ENCODE measurements at places on chromosomes 1 and 21.

DNA sequence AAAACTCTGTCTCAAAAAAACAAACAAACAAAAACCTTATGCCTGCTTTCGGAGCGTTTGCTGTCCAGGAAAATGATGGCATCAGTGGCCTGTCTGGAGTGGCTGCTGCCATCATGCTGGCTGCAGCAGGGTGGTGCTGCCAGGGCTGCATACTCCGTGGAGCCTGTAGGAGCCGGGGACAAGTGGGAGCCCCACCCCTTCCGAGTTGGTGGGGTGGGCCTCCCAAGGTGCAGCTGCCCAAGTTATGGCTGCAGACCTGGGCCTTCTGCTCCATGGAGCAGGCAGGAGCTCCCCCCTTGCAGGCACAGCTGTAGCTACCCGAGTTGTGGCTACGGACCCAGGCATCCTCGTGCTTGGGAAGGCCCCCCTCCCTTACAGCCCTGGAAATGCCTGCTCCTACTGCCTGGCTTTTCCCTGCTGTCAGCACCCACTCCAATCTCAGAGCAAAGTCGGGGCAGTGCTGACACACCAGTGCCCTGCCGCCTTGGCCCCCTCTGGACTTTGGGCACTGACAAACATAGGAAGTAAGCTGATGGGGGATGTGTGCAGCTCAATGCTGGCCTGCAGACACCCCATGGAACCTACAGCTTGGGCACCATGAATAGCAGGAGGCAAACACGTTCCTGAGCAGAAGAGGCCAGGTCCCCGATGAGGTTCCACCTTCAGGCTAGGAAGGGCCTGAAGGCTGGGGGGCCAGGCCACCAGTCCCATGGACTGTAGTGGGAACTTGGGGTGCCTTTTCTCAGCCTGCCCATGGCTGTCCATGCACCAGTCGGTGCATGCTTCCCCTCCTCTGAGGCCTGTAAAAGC is 60.4 kb downstream of the CC2D1B start:
- no peak for DNase-seq

- DNase-seq = no peak
These were observed 83.7 kb downstream of the TNFSF18 start for GRCh38 chr1:172966844-172967540.

- DNase-seq = no peak
These were observed 174.9 kb downstream of the DPYD start for GRCh38 chr1:97745912-97746311.

DNA sequence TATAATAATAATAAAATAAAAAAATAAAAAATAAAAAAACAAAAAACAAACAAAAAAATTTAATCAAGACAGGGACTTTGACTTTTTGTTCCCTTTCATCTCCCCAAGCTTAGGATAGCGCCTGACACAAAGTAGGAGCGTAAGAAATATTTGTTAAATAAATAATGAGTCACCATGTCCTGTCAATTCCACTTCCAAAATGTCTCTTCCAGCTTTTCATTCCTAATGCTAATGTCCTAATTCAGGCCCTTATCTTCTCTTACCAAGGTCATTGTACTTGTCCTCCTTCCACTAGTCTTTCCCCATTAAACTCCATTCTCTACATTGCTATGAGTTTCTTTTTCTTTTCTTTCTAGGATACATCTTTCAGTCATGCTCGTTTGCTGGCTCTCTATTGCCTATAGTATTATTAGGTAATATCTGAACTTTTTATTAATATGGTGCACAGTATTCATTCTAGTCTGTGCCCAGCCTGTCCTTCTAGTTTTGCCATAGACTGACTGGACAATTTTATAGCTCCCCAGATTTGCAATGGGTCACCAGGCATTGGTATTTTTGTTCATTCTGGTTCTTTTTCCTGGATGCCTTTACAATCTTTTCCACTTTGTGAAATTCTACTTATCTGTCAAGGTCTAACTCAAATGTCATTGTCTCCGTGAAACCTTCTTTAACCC is 11.4 kb downstream of the NEXN start:
- no peak for DNase-seq

DNA sequence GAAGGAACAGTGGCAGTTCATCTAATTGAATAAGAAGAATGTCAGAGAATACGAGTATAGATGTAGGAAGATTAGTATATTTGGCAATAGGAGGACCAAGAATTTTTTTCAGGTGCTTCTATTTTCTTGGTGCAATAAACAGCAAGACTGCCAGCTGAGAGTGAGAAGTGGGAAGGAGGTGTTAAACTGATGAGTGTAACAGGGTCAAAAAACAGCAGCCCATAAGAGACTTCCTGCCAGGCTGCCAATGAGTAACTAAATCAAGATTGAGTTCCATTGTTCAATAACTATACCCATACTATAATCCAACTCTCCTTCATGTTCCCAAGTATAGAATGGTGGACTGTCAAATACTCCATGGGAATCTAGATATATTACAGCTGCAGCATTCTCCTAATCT is 28.7 kb downstream of the LYST start:
- no peak for DNase-seq

DNA sequence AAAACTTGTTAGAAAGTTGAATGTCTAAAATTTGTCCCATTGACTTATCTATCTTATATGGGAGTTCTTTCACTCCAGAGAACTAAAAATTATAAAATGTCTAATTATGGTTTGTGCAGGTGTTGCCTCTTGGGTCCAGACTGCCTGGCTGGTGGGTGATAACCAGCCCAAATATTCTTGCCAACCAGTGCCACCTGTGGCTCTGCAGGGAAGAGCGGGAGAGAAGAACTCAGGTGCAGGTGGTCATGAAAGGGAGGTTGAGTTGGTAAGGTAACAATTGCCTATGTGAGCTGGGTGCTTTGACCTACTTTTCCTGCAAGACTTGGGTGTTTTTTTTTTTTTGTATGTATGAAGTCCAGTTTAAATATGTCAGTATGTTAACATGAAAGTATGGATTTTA is 10.2 kb downstream of the RPS6KC1 start:
- DNase-seq = no peak

- no peak for DNase-seq
These were observed 20.2 kb downstream of the RIIAD1 start for GRCh38 chr1:151741516-151741915.

GRCh38 chr1:25486602-25487001 is 55.9 kb downstream of the MACO1 start:
- DNase-seq = no peak

- DNase-seq = no peak
These were observed 3.8 kb downstream of the LMX1A start for GRCh38 chr1:165352442-165353293.

DNA sequence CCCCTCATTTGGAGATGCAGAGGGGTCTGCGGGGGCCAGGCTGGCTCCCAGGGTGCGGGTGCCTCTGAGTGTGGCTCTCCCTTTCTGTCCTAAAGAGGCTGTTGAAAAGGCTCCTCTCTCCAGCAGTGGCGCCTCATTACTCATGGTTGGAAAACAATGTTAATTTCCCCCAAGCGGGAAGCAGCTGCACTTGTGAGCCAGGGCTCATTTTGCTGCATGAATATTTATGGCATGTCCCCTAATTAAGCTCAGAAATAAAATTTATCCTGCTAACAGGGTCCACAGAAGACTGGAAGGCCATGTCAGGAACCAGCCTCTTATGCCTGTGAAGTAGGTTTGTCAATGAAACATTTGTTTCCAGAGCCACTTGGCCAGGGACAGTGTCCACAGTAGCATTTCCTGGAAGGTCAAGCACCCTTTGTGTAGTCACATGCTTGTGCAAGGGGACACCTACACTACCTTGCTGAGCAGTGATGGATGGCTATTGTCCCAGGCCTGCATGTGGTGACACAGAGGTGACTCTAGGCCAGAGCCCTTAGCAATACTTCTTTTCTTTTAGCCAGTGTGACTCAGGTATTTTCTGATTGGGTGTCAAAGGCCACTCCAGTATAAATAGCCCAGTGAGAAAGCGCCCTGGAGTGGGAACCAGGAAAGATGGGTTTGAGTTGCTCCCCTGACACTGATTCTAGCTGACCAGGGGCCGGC is 259.0 kb downstream of the FOXD2 start:
- no peak for DNase-seq

DNA sequence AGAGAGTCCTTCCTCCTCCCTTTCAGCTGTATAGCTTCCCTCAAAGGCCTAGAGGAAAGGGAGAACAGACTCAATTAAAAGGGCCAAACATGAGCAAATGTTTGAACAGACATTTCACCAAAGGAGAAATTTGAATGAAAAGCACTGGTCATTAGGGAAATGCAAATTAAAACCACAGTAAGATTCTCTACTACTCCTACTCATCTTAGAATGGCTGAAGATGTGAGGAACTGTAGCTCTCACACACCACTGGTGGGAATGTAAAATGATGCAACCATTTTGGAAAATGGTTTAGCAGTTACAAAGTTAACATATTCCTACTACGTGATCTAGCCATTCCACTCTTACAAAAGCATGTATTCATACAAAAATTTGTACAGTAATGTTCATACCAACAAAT is 253.0 kb upstream of the HOOK1 start:
- DNase-seq = no peak

DNA sequence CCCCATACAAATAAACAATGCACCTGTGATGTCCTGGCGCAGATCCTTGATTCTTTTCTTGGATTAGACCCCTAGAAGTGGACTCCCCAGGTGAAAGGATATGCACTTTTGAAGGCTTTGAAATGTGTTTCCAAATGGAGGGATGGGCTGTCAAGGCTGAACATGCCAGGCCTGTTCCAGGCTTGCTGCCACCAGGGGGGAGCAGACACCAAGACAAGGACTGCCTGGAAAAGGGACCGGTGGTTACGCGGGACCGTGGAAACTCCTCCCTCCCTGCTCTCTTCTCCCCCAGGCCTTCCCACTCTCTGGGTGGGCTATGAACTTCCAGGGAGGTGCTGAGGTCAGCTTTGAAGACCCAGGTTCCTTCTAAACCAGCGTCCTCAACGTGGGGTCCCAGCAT is 12.7 kb downstream of the C1QB start:
- DNase-seq = no peak

- DNase-seq = no peak
These were observed 26.2 kb downstream of the UBASH3A start for GRCh38 chr21:42429856-42430255.

Data from stimulated activated CD8-positive, alpha-beta memory T cell treated with anti-CD3 and anti-CD28 coated beads, Interleukin-2, amount 100 ng/mL, for 48 hours (primary cell).